ENCODE measurements at places on chromosomes 2 and 18.

DNA sequence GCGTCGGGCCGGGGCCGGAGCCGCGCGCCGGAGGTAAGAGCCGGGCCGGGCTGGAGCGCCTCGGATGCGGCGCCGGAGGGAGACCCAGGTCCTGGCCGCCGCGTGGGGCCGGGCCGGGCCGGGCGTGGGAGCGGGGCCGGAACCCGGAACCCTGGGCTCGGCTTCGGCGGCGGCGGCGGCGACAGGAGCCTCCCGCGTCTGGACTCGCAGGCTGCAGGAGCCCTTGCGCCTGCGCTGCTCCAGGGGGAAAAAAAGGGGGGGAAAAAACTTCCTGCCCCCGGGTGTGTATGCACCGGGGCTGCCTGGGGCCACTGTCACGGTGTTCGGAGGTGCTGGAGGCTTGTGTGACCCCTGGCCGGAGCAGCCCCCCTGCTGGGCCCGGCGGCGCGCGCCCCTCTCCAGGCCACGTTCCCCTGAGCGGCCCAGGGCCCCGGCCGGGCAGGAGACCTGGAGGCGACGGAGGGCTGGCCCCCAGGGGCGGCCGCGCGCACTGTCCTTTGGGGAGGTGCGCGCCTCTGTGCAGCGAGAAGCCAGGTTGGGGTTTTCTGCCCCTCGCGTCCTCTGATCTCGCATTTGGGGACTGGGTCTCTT, 864 bp downstream of the KLHL29 start:
- DNase-seq, result no peak

DNA sequence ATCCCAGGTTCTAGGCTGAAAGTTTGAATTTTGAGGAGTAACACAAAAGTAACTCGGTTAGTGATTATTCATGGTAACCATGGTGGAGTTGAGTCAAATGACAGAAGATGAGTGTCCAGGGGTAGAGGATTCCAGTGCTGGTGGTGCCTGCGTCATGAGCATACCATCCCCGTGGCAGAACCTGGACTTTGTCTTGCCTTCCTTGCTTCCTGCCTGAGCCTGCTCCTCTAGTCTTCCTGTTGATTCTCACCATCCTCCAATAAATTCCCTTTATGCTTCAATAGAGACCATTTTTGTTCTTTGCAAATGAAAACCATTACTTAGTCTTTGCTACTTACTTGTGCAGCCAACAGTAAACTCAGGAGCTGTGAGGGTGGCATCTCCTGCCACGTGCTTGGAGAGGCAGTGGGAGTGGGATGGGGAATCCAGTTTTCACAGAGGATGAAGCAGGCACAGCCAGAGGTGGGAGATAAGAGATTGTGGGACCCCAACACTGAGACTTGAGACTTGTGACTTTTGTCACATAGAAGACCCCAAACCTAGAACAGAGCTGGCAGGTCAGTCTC, 4.1 kb upstream of the YES1 start:
- no peak for DNase-seq

GRCh38 chr18:46073474-46074331, 1.6 kb upstream of the PSTPIP2 start:
- peak; percentile 32 for DNase-seq

DNA sequence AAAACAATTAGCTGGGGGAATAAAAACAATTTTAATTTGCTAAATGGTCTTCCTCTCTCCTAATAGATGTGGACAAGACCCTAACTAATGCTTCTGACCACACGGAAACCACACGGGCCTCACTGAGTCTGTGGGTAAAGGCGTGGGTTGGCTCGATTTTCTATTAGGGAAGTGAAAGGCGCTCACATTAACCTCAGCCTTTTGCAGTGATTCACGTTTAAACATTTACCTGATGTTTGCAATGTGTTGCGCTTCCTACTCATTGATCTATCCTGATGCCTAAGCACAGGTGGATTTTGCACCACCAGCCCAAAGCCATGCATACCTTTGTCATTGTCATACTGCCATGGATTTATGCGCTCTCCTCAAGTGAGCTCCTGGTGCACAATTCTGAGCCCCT, 35.6 kb upstream of the NRP2 start:
- DNase-seq, result no peak

DNA sequence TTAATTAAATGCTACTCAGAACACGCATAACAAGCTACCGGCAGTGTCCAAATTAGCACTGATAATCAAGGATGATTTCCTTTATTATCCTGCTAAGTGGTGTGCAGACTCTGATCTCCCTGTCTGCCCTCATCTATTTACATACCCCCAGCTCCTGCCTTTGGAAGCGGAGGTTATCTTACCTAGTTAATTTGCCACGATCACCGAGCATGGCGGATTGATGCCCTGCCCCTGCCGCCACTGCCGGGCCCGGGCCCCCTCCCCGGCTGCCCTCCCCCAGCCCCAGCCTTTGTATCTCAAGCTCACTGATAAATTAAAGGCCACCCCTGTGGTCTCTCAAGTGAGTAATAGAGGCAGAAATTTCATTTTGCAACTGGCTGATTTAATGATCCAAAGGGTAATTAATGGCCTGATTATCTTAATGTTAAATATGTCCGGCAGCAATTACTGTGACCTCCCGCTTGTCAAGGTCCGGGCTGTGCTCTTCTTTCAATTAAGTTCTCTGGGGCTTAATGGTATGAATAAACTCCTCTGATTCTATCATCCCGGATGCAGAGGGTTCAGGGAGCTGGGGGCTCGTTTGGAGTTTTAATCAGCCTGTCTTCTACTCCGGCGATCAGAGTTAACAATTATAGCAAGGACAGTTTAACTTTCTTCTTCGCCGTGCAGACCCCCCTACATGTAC, 113.4 kb downstream of the GBX2 start:
- DNase-seq, result no peak

GRCh38 chr18:59661891-59662701, 35.1 kb downstream of the CCBE1 start:
- DNase-seq, result no peak

DNA sequence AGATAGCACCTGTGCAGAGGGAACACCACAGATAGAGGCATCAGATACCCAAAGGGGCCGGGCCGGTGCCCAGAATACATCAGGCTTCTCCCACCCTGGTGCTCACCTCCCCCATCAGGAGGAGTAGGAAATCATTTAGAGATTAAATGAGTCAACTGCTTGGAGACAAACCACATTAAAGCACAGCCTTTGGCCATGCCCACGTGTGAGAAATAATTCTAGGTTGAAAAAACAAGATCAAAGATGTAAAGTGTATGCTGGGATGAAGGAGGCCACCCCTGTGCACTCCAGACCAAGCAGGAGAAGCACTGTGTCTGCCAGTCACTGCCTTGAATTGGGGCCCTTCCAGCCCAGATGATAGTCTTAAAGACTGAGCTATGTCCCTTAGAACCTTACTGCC, 152.8 kb upstream of the ACAA2 start:
- DNase-seq, result no peak

- DNase-seq, result no peak
These were observed 83.1 kb upstream of the RBM44 start for GRCh38 chr2:237715459-237715947.

DNA sequence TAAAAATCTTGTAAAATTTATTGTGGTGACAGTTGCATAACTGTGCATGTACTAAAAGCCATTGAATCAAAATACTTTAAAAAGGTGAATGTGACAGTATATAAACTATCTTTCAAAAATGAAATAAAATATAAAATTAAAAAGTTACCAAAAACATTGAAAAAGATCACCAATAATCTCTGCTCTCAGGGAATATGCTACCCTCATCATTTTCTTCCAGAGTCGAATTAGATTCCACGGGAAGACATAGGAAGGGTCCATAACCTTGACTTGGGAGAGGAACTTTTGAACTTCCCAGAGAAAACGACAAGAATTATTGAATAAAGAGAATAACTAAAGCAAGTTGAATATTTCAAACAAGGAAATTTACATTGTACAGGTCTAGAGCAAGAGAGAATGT, 649.5 kb downstream of the NUP35 start:
- DNase-seq, result no peak
